Activated naive CD4-positive, alpha-beta T cell treated with anti-CD3 and anti-CD28 coated beads, Interleukin-2, amount 50 U/mL, for 72 hours (primary cell): ENCODE measurements at places on chromosomes 4 and X. TPM values are rescaled to one million over a fixed set of nuclear protein-coding genes. Genes with fewer than 3 reads are reported as not detected.

DNA sequence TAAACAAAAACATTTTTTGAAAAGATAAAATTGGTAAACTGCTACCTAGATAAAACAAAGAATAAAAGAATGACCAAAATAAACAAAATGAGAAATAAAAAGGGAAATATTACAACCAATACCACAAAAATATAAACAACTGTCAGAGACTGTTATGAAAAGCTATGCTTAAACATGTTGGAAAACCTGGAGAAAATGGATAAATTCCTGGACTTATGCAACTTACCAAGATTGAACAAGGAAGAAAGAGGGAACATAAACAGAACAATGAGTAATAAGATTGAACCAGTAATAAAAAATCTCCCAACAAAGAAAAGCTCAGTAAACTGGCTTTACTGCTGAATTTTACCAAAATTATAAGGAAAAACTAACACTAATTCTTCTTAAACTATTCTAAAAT is 518.7 kb downstream of the GRXCR1 start:
- no peak for DNase-seq

GRCh38 chr4:76156635-76157034 is 8.4 kb upstream of the NUP54 start:
- no peak for DNase-seq

GRCh38 chr4:113869743-113870375 is 108.3 kb upstream of the CAMK2D start:
- DNase-seq = peak; percentile 61

DNA sequence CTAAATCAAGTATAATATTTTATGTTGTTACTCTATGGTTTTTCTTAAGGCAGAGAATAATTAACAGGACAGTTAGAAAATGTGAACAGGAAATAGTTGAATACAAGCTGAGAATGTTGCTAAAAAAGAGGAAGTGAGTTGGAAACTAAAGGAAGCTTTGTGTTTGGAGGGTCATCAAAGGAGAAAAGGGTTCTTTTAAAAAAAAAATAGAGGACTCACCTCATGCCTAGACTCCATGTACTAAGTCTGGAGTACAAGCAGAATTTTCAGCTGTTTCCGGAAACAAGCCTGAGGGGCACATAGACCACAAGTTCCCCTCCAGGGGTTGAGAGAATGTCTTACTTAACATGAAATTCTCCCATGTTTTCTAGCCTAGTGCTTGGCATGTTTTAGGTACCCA is 20.1 kb upstream of the MAP7D3 start:
- no peak for DNase-seq

DNA sequence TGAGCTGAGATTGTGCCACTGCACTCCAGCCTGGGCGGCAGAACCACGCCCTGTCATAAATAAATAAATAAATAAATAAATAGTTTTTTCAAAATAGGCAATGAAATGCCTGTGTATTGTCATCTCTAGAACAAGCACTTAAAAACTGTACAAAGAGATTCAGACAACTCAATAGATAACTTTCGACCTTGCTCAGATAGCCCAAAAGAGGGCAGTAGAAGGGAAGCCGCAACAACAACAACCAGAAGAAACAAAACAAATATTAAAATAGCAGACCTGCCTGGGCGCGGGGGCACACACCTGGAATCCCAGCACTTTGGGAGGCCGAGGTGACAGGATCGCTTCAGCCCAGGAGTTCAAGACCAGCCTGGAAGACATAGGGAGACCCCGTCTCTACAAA is 9.4 kb upstream of the CLDN34 start:
- no peak for DNase-seq

DNA sequence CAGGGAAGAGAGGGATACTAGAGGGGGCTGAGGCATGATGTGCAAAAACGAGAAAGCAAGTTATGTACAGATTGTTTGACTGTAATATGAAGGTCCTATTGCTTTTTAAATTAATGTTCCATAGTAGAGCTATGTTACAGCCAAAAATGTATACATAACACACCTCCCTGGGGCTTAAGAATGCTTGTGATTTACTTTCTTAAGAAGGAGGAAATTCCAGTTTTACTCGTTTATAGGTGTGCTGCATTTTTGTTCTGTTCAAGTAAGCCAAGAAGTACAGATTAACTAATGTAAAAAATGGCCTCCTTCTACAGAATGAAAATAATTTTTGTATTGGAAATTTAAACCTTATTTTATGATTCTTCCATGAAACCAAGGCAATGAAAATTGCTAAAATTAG is 614.4 kb upstream of the NR3C2 start:
- no peak for DNase-seq

DNA sequence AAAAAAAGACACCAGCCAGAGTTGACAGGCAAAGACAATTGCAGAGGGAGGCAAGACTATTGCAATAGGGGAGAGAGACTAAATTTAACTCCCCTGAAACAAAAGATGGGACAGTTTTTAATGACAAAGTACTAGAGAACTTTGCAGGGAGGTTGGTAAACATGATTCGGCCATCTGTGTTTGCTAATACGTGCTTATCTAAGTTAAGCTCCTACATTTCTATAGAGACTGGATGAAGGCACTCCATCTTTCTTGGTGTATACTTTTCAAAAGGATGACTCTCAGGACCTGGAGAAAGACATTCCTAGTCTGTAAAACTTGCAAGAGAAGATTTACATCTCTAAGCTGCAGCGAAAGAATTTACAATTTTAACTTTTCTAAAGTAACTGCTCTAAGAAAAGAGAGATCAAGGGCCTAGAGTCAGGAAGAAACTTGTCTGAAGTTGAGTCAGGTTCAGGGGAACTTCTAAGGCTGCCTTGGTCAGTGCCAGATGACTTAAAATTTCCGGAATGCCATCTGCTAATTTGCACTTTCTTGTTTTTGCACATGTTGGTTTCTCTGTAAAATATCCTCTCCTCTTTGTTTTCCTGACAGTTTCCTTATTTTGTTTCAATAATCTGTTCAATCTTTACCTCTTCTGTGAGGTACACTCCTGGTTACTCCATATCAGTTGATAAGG is 10.6 kb downstream of the ADAM29 start:
- DNase-seq = no peak

- no peak for DNase-seq
Measured at GRCh38 chr4:169342906-169343564, 72.3 kb upstream of the SH3RF1 start.

GRCh38 chrX:68648960-68649359 is 1.5 kb downstream of the STARD8 start:
- DNase-seq = no peak

- no peak for DNase-seq
Measured at GRCh38 chr4:122313006-122313646, 65.7 kb upstream of the ADAD1 start.

DNA sequence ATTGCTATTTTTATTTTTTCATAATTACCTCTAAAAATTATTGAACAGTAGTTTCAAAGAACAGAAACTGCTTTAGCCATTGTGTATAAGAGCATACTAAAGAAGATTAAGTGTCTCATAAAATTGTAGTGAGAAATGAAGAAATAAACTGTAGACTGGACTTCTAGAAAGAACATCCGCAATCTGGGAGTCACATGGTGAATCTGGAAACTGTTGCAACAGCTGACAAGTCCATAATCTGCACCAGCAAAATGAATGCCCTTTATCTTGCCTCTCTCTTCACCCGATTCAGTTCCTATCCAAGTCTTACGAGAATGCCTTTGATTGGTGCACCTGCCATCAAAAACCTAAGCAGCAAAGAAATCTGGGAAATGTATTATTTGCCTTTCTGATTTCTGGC is 312.9 kb downstream of the NAF1 start:
- DNase-seq = no peak

GRCh38 chr4:34664051-34664450 is 1580.3 kb downstream of the ARAP2 start:
- DNase-seq = no peak

DNA sequence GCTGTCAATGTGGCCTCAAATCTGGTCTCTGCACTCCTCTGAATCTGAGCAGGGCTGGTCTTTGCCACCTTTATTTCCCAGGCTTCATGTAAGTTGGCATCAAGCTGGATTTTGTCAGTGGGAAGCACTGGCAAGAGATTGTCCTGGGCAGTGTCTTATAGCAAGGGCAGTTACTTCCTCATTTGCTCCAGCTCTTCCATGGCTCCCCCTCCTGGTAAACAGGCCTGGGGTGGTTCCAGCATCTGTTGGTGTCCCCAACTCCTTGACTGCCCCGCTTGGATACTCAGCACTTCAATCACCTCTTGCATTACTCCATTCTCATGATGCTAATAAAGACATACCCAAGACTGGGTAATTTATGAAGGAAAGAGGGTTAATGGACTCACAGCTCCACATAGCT is 15.0 kb upstream of the REST start:
- DNase-seq = no peak

GRCh38 chrX:19848110-19848509 is 39.3 kb downstream of the SH3KBP1 start:
- no peak for DNase-seq

DNA sequence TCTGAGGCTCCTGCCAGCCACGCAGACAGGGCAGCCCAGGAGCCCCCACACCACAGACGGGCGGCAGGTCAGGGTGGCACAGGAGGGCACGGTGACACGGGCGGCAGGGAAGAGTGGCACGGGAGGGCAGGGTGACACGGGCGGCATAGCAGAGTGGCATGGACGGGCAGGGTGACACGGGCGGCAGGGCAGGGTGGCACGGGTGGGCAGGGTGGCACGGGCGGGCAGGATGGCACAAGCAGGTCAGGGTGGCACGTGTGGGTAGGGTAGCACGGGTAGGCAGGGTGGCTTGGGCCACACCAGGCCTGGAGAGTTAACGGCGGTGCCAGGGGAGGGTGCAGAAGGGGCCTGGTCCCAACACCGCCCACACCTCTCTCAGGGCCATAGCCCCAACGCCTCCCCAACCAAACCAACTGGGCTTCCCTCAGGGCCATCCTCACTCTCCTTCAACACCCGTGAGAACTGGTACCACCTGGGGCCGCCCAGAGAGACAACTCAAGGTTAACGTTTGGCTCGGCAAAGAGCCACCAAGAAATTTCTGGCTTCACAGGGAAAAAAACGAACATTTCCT is 3.4 kb downstream of the CTBP1 start:
- DNase-seq = no peak

DNA sequence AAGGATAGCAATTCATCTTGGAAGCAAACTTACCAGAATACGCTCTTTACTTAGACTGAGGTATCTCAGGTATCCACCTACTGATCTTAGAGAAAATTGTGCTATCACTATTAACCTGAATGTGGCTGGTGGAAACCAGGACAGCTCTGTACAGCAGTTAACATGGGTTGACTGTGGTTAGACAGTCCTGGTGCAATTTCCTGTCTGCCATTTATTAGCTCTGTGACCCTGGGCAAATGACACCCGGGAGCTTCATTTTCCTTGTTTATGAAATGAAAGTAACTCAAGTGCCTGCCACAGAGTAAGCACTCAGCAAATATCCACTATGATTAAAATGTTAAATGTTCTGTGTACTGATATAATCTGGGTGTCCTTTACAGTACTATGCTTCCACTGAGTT is 60.0 kb downstream of the SMC1A start:
- DNase-seq = no peak

- no peak for DNase-seq
Measured at GRCh38 chr4:37431417-37431743, 186.8 kb downstream of the NWD2 start.

DNA sequence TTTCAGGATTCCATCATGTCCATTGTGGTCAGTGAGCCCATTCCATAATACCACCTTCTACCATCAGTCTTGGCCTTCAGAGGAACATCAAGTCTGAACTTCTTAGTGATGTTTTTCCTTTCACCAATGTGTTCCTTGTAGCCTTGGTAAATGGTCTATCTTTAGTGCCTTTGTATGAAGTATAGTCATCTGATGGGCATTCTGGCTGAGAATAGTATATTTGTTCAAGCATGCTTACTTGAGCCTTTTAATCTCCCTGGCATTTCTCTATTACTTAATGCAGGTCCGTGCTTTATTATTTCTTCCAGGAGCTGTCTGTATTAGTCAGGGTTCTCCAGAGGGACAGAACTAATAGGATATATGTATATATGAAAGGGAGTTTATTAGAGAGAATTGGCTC is 99.7 kb downstream of the TLL1 start:
- no peak for DNase-seq

- DNase-seq = no peak
Measured at GRCh38 chr4:115054836-115055235, 58.6 kb downstream of the NDST4 start.

- DNase-seq = no peak
Measured at GRCh38 chrX:71632923-71633657, 14.8 kb upstream of the CXCR3 start.

- DNase-seq = no peak
Measured at GRCh38 chrX:68332201-68332731, 101.0 kb downstream of the OPHN1 start.

DNA sequence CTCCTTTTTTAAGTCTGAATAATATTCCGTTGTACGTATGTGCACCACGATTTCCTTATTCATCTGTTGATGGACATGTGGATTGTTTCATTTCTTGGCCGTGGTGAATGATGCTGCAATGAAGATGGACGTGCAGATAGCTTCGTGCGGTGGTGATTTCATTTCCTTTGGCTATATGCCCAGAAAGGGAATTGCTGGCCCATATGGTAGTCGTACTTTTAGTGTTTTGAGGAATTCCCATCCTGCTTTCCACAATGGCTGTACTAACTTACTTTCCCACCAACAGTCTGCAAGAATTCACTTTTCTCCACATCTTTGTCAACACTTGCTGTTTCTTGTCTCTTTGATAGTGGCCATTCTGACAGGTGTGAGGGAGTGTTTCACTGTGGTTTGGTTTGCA is 12.8 kb downstream of the ZFP42 start:
- no peak for DNase-seq

DNA sequence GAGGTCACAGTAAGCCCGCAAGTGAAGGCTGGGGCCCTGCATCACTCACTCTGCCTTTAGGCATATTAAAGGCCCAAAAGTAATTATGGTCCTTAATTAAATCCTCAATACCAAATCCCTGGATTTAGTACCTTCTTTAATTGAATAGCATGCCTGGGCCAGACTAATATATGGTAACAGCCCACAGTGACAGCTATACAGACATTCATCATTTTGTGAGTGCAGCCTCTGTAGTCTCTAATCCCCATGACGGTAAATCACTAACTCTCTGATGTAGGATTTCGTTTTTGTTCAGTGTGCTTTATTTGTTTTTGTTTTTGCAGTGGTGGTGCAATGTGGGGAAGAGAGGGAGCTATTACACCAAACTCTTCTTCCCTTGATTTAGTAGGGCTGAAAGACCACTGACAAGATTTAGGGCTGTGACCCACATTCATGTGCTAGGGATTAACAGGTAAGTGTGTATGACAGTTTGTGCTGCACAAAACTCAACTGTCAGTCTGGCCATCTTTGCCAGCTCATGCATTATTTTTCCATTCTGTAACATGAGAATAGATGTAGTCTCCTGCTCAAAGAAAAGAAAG is 60.6 kb upstream of the SLC39A8 start:
- DNase-seq = no peak

The ASB5 gene
- not detected for total RNA-seq

The ENPEP gene
- total RNA-seq = not detected

The PROM1 gene
- total RNA-seq = 0.41 TPM

The PCYT1B gene
- total RNA-seq = 1.0 TPM

The NWD2 gene
- total RNA-seq = not detected

The TSPAN7 gene
- total RNA-seq = 3.2 TPM

The PNCK gene
- 1.0 TPM for total RNA-seq

The KIT gene
- 0.73 TPM for total RNA-seq

The DMRTC1 gene
- total RNA-seq = not detected

The CSN1S1 gene
- total RNA-seq = not detected

The TSC22D3 gene
- total RNA-seq = 80.3 TPM

The LRAT gene
- not detected for total RNA-seq

The BEX1 gene
- total RNA-seq = not detected
